Airway epithelial cell (primary cell): ENCODE measurements at places on chromosomes 12 and 14. TPM values are rescaled to one million over a fixed set of nuclear protein-coding genes. Genes with fewer than 3 reads are reported as not detected.

Gene GPRC5A
- total RNA-seq, result 22.8 and 31.9 TPM in 2 replicates

Gene TPH2
- total RNA-seq, result not detected in 2 replicates

Gene RNASE7
- 1.1 and 2.2 TPM in 2 replicates for total RNA-seq

Gene CLEC7A
- total RNA-seq, result 0.14 and 1.5 TPM in 2 replicates

Gene MEG3
- 41.2 and 49.7 TPM in 2 replicates for total RNA-seq

Gene PAH
- total RNA-seq, result not detected in 2 replicates

Gene TAS2R13
- total RNA-seq, result 0.14 TPM in 1 of 2 replicates, not detected in the other

Gene MYBPC1
- total RNA-seq, result not detected in 2 replicates

Gene SMCO2
- 0.56 TPM in 1 of 2 replicates, not detected in the other for total RNA-seq

Gene ETFBKMT
- 0.78 and 2.9 TPM in 2 replicates for total RNA-seq

Gene CMA1
- not detected in 2 replicates for total RNA-seq

Gene C12orf75
- 49.2 and 49.9 TPM in 2 replicates for total RNA-seq

Gene CCDC38
- total RNA-seq, result not detected in 2 replicates

Gene KCNH5
- total RNA-seq, result not detected in 2 replicates

Gene GAS2L3
- total RNA-seq, result 5.7 and 5.9 TPM in 2 replicates

Gene TAS2R20
- total RNA-seq, result 0.21 TPM in 1 of 2 replicates, not detected in the other

Gene CAPZA3
- not detected in 2 replicates for total RNA-seq

Gene KCNJ8
- 0.14 and 0.33 TPM in 2 replicates for total RNA-seq

Gene KRT85
- total RNA-seq, result not detected in 2 replicates

Gene AMN
- 1.1 and 3.8 TPM in 2 replicates for total RNA-seq

Gene KCNK10
- total RNA-seq, result not detected in 2 replicates

Gene FGFR1OP2
- 26.4 and 30.1 TPM in 2 replicates for total RNA-seq

Gene PLEK2
- total RNA-seq, result 86.1 and 98.0 TPM in 2 replicates

Gene IFNG-AS1
- not detected in 2 replicates for total RNA-seq

Gene GRIN2B
- under 0.01 TPM in 1 of 2 replicates, not detected in the other for total RNA-seq

Gene MANSC1
- 5.2 and 10.6 TPM in 2 replicates for total RNA-seq

Gene CD163L1
- total RNA-seq, result not detected in 2 replicates

Gene ABCC9
- 0.05 and 0.35 TPM in 2 replicates for total RNA-seq

Gene KRT4
- 102 and 129 TPM in 2 replicates for total RNA-seq

Gene ADAM20
- total RNA-seq, result not detected in 2 replicates

Gene SLC17A8
- not detected in 2 replicates for total RNA-seq

Gene SLC10A1
- total RNA-seq, result not detected in 2 replicates

Gene CLEC2A
- not detected in 2 replicates for total RNA-seq

Gene GPR135
- 0.14 and 0.63 TPM in 2 replicates for total RNA-seq

Gene PDE3A
- 0.14 TPM in 2 replicates for total RNA-seq

Gene AVPR1A
- total RNA-seq, result not detected in 2 replicates
